ENCODE measurements at places on chromosomes 2 and 18. TPM values are rescaled to one million over a fixed set of nuclear protein-coding genes. Genes with fewer than 3 reads are reported as not detected.

RBM44 gene
- total RNA-seq: 0.09 TPM

TLX2 gene
- not detected for total RNA-seq

MARCHF4 gene
- total RNA-seq: not detected

TTR gene
- total RNA-seq: 295 TPM

PARD6G gene
- total RNA-seq: 2.2 TPM

SDC1 gene
- total RNA-seq: 269 TPM

CRYGA gene
- not detected for total RNA-seq

ABCG8 gene
- total RNA-seq: 81.2 TPM

CXCR4 gene
- 5.0 TPM for total RNA-seq

KIAA1328 gene
- total RNA-seq: 7.4 TPM

NYAP2 gene
- total RNA-seq: not detected

BAZ2B gene
- total RNA-seq: 24.7 TPM

TMEM169 gene
- total RNA-seq: 1.9 TPM
